ENCODE measurements at places on chromosomes 1 and 21.

- DNase-seq, result no peak
Measured at GRCh38 chr1:39852876-39853275, 30.4 kb downstream of the TRIT1 start.

DNA sequence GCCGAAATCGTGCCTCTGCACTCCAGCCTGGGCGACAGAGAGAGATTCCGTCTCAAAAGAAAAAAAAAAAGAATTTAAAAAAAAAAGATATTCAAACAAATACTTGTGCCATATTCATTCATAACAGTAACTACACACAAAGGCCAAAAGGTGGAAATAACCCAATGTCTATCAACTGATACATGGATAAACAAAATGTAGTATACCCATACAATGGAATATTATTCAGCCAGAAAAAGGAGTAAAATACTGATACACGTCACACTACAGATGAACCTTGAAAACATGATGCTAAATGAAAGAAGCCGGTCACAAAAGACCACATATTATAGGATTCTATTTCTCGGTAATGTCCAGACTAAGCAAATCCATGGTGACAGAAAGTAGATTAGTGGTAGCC, 109.4 kb upstream of the SOD1 start:
- DNase-seq, result no peak

GRCh38 chr1:2962541-2962940, 58.7 kb upstream of the ACTRT2 start:
- no peak for DNase-seq

- no peak for DNase-seq
Measured at GRCh38 chr1:173451981-173452380, 25.2 kb upstream of the PRDX6 start.

- DNase-seq, result no peak
Measured at GRCh38 chr1:174964972-174965361, 34.8 kb upstream of the CACYBP start.

DNA sequence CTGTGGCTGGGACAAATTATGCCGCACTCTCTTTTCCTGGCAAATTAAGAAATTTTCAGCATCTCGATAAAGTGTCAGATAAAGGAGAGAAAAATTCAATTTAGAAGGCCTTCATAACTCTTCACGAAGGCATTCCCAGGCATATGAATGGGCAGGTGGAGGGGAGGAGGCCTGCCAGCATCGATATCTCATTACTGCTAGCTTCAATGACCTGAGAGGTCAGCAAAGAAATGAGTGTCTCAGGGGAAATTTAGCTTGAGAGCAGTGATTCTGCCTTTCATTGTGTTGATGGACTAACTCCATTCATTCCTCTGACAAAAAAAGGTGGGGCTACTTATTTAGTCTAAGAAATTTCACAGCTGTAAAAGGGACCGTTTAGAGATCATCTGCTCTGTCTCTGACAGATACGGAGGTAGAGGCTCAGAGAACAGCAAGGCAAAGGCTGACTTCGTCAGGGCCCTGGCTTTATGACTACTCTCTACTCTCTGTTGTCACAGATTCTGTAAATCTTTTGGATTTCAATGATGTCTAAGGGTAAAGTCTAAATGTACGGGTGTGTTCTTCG, 212.0 kb upstream of the BEND5 start:
- DNase-seq, result no peak

- peak; percentile 73 for DNase-seq
Measured at GRCh38 chr1:156805766-156806511, 10.7 kb downstream of the SH2D2A start.

DNA sequence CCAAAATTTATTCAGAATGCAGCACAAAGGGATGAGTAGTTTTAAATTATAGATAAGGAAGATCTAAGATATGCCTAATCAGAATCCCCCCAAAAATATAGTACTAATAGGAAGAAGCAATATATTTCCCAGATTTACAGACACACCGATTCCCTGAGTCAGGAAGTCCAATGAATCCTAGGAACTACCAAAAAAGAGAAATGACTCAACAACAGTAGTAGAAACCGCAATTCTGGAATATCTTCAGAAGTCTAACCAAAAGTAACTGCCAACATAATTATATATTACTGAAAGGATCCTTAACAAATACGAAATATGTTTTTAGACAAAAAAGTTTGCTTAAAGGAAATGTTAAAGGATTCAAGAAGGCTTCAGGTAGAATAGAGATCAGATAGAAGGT, 10.3 kb downstream of the AHCTF1 start:
- DNase-seq, result no peak

DNA sequence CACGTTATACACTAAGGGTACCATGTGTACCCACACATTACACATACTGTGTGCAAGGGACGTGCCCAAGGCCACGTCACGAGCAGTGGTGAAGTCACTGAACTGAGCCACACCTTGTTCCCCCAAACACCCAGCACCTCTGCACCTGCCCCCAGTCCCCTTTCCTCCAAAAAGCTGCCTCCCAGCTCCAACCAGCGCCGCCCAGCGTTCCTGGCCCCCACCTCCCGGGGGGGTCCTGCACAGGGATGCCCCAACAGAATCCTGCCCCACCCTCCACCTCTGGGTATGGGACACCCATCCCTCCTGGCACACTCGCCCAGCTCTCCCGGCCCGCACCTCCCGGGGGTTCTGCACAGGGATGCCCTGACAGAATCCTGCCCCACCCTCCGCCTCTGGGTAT, 54.1 kb downstream of the CHD5 start:
- no peak for DNase-seq

DNA sequence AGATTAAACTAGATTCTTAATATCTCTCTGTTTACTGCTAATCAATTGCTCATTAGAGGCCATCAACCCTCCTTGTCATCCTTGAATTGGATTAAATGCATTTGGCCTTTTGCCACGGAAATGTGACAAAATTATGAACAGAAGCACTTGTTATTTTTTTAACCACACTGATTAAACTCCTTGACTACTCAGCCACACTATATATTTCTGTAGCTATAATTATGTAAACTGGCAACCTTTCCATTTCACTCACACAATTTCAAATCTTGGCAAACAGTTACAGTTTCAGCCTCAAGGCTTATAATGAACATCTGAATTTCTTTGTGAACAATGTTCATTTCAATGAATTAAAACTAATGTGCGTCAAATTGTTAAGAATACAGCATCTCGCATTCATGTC, 10.1 kb downstream of the ADAMTS5 start:
- no peak for DNase-seq

DNA sequence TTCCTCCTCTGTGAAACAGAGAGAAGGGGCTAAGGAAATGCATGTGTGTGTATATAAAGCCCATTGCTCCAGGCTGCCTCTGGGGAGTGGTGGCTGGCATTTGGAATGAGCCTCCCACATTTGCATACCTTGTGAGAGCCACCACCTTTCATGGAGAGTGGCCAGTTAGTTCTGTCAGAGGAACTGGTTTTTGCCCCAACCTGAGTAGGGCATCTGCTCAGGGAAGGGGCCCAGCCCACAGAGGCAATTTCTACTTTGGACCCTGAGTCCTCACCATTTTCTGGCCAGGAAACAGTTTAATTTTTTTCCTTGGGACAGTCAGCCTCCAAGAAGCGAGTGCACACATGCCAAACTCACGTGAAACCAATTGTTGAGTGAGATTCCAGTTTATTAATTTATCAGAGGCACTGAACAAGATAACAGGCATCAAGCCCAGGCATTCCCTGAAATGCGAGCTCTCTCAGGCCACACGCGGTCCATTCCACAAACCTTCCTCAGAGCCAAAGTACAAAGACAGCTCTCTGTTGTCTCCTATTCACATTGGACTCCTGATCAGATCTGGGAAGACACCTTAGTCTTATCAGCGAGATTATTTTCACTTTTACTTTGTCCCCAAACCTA, 1.0 kb upstream of the SLC6A9 start:
- DNase-seq, result no peak

GRCh38 chr1:110515891-110516290, 3.1 kb downstream of the KCNA10 start:
- no peak for DNase-seq

DNA sequence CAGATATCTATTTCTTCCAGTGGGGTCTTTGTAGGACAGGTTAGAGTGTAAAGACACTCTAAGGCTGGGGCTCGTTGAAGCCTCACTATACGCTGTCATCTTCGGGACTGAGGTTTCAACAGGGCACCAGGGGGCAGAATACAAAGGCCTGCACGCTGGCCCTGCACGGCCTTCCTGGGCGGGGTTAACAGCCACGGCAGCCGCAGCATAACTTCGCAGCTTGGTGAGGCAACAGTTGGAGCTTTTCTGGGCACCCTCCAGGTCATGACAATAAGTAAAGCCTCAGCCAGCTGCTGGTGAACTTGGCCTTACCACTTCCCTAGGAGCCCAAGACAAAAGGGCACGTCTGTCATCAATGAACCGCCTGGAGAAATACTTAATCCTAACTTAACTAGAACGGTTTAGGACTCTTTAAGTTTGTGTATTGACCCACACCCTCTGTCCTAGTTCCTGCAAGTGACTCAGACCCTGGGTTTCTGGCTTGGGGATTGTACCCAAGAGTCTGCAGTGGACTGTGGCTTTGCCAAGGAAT, 2.3 kb upstream of the RUNX1 start:
- peak; percentile 89 for DNase-seq

GRCh38 chr1:232239998-232240397, 389.9 kb downstream of the SIPA1L2 start:
- no peak for DNase-seq

DNA sequence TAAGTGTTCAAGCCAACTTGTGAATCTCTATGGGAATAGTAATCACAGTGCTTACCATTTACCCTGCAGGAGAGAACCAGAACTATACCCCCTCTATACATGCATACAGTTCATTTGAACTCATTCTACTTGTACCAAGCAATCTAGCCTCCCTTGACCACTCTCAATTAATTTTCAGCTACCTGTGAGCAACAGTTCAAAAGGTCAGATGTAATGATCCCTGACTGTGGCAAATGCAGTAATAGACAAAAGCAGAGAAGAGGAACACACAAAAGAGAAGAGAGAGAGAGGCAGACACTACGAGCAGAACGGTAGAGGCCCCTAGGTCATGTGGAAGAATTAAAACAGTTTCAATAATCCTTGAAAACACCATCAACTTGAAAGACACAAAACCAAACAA, 52.8 kb downstream of the FMO4 start:
- DNase-seq, result no peak

DNA sequence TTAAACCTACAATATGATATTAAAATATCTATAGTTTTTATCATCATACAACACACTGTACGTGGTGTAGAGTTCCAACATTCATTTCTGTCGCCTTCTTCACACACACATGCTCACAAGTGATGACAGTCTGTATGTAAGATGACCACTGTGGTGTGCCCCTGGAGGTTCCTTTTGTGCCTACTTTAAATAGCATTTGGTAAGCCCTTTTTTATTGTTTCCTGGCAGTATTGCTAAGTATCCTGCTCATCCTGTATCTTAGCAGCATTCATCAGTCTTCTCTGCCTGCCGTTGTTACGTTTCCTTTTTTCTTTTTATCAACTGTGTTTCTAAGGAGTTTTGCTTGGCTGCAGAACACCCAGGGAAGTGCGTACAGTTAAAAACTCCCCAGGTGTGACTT, 231.4 kb downstream of the CHRM3 start:
- no peak for DNase-seq

DNA sequence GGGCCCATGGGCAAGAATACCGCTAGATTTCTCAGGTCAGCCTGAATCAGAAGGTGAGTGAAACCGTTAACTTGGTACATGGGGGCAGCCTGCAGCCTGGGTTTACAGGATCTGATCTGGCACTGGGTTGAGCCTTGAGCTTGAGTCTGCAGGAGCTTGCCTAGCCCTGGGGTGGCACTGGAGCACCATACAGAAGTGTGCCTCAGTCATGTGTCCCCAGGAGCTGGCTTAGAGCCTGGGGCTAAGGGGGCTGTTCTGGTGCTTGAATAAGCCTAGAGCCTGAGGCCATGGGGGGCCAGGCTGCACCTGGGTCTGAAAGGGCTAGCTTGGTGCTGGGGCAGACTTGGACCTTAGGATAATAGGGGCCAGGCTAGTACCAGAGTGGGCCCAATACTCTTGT, 457.2 kb upstream of the PBX1 start:
- no peak for DNase-seq

DNA sequence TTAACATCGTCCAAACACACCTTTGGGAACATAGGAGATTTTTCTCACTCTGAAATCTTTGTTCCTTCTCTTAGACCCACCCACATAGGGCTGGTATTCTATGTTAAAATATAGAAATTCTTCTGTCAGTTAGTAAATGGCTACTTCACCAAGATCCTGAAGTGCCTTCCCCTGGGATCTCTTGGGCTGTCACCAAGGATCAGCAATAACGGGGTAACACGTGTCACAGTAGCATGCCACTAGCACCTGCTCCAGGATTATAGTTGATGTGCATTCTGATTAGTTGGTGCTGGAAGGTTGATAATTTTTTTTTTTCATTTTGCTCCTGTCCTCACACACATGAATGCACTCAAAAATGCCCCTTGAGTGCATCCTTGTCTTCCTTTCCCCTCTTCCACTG, 298.7 kb downstream of the NTNG1 start:
- no peak for DNase-seq

- DNase-seq, result peak; percentile 96
Measured at GRCh38 chr1:192808518-192809306, at the start of gene RGS2. RGS2 (plus strand) TSS chr1:192809039; CDS start chr1:192809072, 33 bp downstream.

- no peak for DNase-seq
Measured at GRCh38 chr1:229768232-229768631, 142.2 kb downstream of the URB2 start.

- DNase-seq, result no peak
Measured at GRCh38 chr1:41740058-41740457, 178.7 kb downstream of the HIVEP3 start.

DNA sequence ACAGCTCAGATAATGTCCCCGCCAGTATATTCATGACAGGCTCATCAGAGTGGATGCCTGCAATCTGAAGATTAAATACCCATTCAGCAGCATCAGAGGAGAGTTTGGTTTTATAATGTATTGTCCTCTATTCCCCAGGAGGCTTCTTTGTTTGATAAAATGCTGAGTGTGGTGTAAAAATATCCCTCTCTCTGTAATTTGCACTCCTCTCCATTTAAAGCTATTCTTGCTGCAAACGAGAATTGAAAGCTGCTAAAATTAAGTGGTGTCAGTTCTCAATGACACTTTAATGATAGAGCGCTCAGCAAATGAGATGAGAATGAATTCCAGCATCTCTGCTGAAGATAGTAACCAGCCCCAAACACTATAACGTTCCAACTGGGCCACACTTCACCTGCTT, 205.7 kb upstream of the RRP15 start:
- DNase-seq, result no peak

GRCh38 chr1:16999863-17000262, 11.9 kb downstream of the ATP13A2 start:
- DNase-seq, result no peak

Measured in astrocyte of the spinal cord (primary cell).